NCI-H524 treated with DMSO at 0.1 percent for 48 hours (cell line): ENCODE measurements at places on chromosomes 7 and 10.

DNA sequence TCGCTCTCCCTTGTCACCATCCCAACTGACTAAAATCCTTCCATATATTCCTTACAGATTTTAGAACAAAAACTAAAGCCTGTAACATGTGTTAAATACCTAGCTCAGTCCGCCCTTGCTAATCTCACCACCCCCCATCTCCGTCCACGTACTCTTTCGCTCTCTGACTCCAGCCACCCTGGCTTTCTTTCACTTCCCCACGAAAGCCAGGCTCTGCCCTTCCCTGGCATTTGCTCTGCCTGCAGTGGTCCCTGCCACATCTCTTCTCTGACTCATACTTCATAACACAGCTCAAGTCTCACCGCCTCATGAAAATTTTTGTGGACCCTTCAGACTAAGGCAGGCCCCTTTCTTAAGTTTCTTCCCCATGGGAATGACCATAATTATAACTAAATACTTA is 11.7 kb upstream of the GPAM start:
- DNase-seq: no peak

DNA sequence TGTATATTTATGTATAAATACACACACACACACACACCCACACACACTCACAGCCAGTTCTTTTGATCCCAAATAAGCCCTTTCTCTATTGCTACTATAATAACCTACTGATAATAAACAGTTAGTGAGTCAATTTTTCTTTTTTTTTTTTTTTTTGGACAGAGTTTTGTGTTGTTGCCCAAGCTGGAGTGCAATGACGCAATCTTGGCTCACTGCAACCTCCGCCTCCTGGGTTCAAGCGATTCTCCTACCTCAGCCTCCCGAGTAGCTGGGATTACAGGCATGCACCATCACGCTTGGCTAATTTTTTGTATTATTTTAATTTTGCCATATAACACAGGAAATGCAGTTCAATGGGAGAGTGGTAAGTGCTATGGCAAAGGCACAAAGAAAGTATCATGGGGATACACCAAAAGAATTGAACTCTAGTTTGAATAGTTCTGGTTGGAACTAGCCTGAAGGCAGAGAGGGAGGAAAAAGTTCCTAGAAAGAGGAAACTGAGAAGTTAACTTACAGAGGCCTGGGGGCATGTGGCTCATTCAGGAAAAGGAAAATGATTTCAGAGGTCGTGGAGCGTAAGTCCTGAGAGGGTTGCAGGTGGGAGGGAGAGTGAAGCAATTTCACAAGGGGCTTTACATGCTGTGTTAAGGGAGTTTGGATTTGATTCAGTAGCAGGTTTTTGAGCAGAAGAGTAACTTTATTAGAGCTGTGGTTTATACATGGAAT is 44.4 kb upstream of the JCAD start:
- no peak for DNase-seq

DNA sequence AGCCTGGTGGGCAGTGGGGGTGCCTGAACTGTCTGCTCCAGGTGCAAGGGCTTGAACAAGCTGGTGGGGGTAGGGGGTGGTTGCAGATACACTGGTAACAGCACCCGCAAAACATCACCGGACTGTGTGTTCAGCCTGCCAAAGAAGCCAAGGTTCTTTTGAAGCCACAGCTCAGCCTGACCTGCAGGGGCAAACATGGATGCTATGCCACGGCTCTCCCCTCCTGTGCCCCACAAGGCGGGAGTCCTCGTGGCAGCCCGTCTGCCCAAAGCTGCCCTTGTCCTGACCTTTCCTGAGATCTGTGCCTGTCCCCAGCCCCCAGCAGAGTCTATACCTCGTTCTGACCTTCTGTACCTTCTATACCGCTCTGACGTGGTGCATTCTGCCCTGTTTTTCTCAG is 285.7 kb downstream of the GLRX3 start:
- DNase-seq: no peak

- no peak for DNase-seq
Observed at GRCh38 chr7:48537561-48537960, 366.3 kb downstream of the ABCA13 start.
